ENCODE measurements at places on chromosomes 3 and 15.

DNA sequence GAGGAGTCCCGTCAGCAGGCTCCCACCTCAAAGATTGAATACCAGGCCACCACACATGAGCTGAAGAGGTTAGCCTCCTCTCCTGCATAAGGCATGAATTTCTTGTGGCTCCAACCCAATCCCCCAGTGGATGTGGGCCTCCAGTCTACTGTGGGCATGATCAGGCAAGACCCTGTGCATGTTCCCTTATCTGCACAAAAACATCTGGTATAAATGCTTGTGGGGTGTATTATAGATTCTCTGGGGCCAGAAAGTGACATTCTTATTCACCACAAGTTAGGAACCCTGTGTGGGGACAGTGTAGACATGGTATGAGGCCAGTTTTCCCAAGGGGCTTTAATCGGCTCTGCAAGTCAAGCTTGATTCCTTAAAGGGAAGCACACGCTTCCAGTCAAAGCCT is 18.2 kb upstream of the UBP1 start:
- no peak for DNase-seq

- DNase-seq: no peak
Observed at GRCh38 chr15:101090428-101090790, 161.4 kb downstream of the CHSY1 start.

DNA sequence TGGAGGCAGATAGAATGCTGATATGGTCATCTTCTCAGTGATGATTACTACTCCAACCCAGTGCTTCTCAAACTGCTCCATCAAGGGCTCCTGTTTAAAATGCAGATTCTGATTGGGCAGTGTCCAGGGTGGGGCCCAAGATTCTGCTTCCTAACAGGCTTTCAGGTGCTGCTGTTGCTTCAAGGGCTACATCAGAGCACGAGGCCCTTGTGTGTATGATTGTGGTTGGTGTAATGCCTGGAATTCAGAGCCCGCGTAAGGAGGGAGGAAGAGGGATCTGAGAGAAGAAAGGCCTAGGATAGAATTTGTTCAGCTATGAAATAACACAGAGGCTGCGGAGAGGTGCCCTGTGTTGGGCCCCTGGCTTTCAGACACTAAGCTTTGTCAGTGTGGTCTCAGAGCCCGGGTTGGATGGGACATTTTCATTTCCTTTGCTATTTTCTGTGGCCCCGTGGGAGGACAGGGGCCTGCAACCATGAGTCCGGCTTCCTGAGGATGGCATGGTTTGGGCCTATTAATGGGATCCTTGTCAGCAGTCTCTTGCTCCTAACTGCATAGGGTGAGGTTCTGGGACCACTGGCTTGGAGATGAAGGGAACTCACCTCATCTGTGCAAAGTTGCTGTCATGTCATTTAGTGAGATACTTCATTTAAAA is 53.0 kb downstream of the ATP1B3 start:
- DNase-seq: no peak

GRCh38 chr15:25362545-25362944 is 76.3 kb downstream of the UBE3A start:
- no peak for DNase-seq

GRCh38 chr3:14307656-14308302 is 94.6 kb upstream of the SLC6A6 start:
- no peak for DNase-seq

- DNase-seq: no peak
Observed at GRCh38 chr15:52733088-52733487, 53.9 kb upstream of the ATOSA start.

DNA sequence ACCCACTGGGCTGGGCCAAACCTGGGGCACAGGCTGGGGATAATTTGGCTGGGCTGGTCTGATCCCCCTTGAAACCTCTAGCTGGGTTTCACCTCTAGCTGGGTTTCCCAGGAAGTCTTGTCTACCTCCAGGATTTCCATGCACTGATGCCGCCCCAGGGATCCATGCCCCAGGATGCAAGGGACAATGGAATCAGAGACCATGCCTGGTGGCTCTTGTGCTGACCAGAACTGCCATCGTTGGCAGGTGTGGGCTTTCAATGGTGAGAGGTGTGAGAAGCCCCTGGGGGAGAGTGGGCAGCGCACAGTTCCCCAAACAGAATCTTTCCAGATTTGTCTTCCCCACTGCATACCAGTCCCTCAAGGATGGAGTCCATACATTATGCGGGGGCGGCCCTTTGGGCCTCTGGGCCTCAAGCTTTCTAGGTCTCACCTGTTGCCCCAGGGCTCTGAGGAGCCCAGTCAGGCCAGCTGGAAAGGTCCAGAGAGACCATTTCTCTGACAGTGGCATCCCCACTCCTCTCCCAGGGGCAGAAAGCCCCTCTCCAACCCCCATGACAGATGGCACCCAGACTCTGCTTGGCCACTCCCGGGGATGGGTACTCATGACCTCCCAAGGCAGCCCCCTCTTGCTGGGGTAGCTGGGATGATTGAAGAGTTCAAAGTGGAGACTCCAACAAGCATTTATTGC is 35.4 kb downstream of the EPHB3 start:
- no peak for DNase-seq

DNA sequence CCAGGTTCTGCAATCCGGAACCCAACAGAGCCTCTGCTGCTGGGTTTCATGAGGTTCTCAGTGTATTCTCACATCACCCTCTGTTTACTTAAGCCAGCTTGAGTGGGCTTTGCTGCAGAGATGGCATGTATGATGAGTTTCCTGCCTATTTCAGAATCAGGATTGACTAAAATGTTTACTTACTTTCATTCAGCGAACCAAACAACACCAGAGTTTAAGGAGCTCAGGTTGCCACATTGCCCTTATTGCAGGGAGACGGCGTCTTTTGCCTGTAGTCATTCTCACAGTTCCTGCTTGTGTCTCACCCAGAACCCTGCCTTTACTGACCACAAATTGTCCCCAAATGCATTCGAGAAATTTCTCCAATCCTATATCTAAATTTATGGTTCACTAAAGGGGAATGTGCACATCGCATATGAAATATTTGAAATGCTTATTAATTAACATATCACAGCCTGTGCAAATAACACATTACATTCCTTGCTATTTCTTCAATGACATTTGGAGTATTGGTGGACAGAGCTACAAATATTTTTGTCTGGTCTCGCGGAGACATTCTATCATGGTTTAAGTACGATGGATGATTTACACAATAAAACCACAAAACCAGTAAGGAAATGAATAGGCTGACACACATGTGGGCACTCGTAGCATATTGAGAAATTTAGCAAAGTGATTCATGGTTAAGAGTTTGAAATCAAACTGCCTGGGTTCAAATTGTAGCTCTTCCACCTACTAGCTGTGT is 377.2 kb upstream of the CFAP20DC start:
- no peak for DNase-seq

- no peak for DNase-seq
Observed at GRCh38 chr15:51263726-51264125, 74.7 kb downstream of the CYP19A1 start.

DNA sequence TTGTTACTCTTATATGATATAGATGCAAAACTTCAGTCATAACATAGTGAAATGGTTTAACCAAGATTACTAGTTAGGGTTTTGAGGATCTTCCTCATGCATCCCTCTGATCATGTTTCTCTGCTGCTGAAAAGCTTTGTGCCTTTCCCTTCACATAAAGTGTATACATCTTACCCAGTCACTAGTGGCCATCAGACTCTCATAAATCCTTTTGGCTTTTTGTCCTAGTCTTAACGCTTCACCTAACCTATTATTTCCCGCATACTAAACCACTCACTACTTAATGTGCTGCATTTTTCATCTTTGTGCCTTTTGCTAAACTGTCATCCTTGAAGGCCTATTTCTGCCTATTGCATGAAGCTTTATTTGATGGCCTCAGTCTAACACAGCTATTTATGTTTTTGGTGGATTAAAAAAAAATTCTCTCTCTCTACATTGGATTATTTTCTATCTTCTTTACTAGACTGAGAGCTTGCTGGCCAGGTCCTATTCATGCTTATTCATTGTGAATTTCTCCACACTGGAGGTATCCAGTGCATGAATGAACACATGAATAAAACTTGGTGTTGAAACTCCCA is 717.6 kb upstream of the GOLIM4 start:
- DNase-seq: no peak

DNA sequence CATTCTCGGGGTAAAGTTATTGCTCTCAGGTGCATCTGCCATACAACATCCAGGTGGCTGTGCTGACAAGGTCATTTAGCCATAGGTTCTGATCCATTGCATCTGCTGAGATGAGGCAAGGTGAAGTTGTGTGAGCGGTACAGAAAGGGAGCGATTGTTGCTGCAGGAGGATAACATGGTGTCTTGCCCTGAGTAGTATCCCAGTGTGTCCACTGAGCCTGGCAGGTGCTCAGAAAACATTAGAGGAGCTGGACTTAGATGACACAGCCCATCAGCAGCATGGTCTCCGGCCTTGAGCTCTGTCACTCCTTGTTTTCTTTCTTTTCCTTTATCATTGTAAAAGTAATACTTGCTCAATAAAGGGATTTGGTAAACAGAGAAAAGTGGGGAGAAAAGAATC is 161.1 kb upstream of the ATP10A start:
- no peak for DNase-seq

DNA sequence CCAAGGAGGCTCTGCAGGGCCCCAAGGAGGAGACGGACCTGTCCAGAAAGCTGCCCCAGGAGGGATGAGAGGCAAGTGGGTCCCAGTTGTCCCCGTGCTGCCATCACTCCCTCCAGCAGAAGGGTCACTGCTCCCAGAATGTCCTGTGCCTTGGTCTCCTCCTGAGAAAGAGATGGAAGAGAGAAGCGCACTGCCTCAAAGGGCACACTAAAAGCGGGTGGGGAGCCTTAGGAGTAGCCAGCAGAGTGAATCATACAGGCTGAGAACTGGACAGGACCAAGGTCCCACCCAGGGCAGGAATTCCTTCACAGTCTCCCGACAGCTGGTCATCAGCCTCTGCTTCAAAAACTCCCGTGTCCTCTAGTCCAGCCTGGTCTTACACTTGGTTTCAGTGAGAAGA is 4.6 kb downstream of the THPO start:
- no peak for DNase-seq

- DNase-seq: no peak
Observed at GRCh38 chr15:76006136-76006778, 6.0 kb downstream of the NRG4 start.

GRCh38 chr3:48970586-48970985 is 19.5 kb upstream of the P4HTM start:
- DNase-seq: no peak

- no peak for DNase-seq
Observed at GRCh38 chr3:40516201-40516600, 8.6 kb upstream of the ZNF621 start.

DNA sequence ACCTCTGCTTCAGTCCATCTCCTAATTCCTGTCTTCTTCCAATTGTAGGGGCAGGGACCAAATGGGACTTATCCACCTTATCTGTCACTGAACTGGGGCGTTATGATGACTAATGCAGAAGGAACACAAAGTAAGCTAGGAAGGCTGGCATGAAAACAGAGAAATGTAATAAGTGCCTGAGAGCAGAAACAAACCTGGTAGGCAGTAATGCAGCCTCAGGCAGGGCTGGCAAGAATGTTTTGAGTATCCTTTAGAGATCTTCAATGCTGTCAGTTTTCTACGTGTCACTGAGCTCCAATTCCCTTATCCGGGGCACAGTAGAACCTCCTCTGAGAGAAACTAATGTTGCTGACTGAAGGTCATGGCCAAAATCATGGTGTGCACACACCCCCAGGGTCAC is 246.2 kb upstream of the TBL1XR1 start:
- DNase-seq: no peak

DNA sequence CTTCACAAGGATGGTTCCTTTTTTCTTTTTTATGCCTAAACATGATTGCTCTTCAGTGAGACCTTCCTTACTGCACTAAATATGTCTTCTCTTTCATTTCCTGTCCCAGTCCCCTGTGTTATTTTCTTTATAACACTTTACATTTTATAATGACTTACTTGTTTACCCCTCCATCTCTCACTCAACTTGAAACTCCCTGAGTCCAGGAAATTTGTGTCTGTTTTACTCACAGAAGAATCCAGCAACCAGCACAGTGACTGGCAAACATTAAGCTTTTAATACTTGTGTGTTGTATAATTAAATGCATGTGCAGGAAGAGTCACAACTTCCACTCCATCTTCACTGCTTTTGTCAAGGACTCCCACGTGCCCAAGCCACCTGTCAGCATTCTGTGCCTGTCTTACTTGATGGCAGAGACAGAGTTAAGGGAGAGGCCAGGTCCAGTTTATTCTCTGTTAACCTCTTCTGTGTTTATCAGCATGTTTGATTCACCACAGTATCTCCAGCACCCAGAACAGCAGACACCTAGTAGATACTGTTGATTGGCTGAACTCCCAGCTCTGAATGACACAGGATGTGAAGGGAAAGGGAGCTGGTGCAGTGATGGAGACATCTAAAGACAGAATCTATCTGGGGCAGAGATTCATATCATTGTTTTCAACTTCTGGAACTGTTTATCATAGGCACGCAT is 42.8 kb downstream of the SSR3 start:
- no peak for DNase-seq

GRCh38 chr3:109396806-109397205 is 59.5 kb upstream of the DPPA4 start:
- DNase-seq: no peak

DNA sequence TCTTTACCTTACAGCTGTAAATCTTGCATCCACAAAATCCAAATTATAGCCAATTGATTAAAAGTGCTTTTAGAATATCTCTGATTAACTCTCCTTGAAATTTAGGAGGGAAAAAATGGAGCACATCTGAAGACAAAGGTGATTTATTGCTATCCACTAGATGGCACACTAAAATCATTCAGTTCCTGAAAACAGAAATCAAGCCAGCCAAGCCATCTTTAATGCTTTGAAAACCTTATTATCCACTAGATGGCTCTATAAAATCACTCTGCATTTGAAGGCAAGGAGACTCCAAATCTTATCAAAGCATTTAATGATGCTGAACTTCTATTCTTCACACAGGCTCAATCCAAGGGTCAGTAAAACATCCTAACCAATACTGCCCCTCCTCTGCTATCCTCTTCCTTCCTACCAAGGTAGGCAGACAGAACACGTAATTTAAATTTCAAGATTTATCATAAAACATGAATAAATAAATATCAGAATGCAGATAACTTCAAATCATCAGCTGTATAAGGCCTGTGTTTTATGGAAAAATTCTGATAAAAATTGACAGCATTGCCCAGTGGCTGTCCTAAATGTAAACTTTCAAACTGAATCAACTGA is 48.4 kb downstream of the GOLIM4 start:
- no peak for DNase-seq

Data from T-cell (primary cell).